AG04449 (cell line): ENCODE measurements at places on chromosomes 13 and 19.

GRCh38 chr13:31769575-31769974 is 30.2 kb downstream of the RXFP2 start:
- DNase-seq: no peak

DNA sequence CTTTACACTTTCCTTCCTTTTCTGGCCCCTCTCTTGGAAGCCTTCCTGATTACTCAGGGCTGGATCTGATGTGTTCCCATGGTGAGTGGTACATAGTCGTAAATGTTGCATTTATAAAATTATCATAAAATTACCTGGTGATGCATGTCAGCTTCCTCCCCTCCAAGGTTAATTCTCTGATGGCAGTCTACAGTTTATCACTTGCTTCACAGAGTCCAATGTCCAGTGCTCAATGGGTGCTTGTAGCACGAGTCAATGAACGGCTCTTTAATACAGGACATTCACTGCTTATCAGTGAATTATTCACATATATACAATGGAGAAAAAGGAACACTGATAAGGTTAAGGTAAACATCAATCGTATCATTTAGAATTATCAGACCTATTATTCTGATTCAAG is 27.0 kb upstream of the OXGR1 start:
- DNase-seq: no peak

DNA sequence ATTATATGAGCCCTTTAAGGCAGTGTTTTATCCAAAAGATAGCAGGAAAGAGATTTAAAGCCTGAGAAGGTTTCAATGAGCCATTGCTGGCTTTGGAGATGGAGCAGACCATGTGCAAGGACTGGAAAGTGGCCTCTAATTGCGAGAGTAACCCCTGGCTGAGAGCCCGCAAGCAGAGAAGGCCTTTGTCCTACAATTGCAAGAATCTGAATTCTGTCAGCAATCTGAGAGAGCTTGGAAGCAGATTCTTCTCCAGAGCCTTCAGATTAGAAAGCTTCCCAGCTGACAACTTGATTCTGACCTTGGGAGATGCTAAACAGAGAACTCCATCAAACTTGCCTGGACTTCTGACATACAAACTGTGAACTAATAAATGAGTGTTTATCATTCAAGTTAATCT is 528.7 kb upstream of the KLF12 start:
- DNase-seq: no peak

DNA sequence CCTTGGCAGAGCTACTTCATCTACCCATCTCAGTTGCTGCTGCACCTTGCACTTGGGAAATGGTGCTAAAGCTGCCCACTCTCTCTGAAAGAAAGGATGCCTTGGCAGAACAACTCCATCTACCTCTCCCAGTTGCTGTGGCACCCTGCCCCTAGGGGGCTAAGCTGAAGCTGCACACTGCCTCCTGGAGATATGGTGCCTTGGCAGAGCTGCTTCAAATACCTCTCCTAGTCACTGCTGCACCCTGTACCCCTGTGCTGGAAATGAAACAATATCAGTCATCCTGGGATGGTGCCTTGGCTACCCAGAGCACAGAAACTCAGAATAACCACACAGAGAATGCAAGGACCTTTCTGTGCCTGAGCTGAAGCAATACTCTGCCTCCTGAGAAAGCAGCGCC is 615.8 kb downstream of the DIAPH3 start:
- DNase-seq: no peak

- DNase-seq: no peak
These were observed 206.3 kb downstream of the RAP2A start for GRCh38 chr13:97640268-97640667.

DNA sequence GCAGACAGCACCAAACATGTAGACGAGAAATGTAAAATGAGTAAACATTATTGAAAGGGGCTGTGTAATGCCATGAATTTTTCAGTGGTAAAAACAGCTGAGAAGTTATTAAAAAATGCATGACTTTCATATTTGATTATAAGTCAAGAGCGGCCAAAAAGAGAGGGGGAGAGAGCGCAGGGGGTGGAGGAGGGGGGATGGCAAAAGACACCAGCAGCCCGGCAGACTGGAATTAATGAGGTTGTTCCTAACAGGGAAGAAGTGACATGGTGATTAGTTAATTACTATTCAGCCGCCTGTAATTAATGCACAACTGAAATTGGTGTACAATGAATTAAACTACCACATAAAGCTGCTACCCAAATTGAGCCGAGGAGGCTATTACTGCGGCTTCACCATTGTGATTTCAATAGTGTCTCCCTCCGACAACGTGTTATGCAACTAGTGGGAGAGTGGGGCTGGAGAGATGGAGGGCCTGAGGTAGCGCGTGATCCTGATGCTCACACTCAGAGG is 89.1 kb upstream of the VSTM2B start:
- DNase-seq: no peak

- no peak for DNase-seq
These were observed 22.2 kb downstream of the CCDC169 start for GRCh38 chr13:36275190-36276002.

GRCh38 chr13:77779552-77780272 is 82.2 kb downstream of the SLAIN1 start:
- peak; percentile 5 for DNase-seq

- DNase-seq: no peak
These were observed 5.0 kb downstream of the PRSS57 start for GRCh38 chr19:690203-690602.

DNA sequence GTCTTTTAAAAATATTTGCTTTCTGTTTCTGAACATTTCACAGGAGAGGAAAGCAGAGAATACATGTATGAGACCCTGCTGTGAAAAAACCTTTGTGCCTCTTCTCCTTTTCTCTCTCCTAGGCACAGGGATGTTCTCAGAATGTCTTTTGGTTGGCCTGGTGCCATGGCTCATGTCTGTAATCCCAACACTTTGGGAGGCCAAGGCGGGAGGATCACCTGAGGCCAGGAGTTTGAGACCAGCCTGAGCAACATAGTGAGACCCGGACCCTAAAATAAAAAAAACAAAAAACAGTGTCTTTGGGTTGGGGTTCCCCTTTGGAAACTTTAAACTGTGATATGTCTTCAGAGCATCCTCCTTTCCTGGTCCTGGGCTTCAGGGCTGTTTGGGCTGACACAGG is 1.5 kb downstream of the ZNF627 start:
- no peak for DNase-seq

DNA sequence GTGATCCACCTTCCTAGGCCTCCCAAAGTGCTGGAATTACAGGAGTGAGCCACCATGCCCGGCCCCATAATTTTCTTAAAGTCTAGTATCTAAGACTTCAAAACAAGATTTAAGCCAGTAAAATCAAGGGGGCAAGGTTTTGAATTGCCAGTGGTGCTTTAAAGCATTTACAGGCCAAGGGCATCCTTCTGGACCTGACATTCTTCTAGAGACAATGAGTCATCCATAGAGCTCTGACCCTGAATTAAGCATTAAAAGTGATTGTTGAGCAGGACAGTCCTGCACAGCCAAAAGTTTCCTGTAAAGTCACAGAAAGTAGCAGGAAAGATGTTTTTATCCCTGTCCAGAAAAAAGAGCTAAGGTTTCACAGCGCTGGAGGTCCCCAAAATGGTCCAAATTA is 50.9 kb upstream of the ATP12A start:
- no peak for DNase-seq

- DNase-seq: no peak
These were observed 214.0 kb downstream of the KLF5 start for GRCh38 chr13:73272831-73273230.

DNA sequence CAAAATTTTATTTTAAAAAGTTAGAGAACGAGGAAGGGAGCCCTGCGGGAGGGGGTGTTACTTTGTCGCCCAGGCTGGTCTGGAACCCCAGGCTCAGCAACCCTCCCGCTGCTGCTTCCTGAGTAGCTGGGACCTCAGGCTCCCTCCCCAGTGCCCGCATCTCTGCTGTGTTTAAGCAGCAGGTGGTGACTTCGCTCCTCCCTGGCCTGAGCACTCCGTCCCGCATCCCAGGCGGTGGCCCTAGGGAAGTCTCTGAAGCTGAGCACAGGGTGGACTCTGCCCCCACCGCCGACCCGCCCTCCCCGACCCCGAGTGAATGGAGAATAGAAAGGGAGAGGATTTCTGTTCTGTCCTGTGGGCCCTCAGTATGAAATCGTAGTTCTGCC is 30.5 kb downstream of the ZNF701 start:
- no peak for DNase-seq

GRCh38 chr19:12676384-12676792 is 5.3 kb downstream of the DHPS start:
- DNase-seq: no peak

GRCh38 chr13:50758796-50759195 is 84.7 kb downstream of the DLEU7 start:
- DNase-seq: no peak

DNA sequence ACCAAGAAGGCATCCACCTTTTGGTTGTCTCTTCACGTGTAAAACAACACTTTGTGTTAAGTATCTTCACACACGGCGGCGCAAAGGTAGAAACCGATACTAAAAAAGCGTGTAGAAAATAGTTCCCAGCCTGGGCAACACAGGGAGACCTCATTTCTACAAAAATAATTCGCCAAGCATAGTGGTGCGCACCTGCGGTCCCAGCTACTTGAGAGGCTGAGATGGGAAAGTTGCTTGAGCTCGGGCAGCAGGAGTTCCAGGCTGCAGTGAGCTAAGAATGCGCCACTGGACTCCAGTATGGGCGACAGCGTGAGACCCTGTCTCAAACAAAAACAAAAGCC is 573 bp upstream of the ERCC5 start:
- no peak for DNase-seq

GRCh38 chr19:16615808-16616207 is 12.2 kb downstream of the MED26 start:
- no peak for DNase-seq

- no peak for DNase-seq
These were observed 3.7 kb upstream of the CNN1 start for GRCh38 chr19:11534948-11535347.

DNA sequence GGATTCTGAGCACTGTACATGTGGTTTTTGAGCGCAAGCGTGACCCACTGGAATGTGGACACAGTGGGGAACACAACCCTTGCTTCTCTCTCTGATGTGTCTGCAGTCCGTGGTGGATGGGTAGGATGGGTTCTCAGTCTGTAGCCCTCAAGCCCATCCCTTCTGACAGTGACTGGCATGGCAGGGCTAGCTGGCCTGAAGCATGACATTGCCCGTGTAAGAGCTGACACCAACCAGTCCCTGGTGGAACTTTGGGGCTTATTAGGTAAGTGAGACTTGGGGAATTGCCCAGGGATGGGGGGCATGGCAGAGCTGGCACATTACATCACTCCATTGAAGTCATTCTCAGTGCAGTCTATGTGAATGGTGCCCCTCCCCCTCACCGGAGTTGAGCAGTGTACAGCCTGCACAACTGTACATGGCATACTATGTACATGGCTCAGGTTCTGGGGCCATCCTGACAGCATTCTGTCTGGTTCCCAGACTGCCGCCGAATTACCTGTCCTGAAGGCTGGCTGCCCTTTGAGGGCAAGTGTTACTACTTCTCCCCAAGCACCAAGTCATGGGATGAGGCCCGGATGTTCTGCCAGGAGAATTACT is 16.8 kb downstream of the CLEC17A start:
- DNase-seq: no peak

DNA sequence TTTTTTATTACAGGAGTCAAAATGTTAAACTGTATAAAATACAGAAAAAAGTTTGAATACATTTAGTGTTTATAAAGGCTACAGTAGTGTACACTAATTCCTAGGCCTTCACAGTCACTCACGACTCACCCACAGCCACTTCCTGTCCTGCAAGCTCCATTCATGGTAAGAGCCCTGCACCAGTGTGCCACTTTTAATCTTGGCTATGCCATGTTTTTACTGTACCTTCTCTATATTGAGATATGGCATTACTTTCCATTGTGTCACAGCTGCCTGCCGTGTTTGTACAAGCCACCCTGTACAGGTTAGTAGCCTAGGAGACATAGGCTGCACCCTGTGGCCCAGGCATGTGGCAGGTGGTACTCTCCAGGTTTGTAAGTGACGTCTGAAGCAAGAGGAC is 32.1 kb downstream of the C1QTNF9 start:
- no peak for DNase-seq

GRCh38 chr19:51366389-51367254 is 434 bp upstream of the ETFB start:
- DNase-seq: peak; percentile 82

DNA sequence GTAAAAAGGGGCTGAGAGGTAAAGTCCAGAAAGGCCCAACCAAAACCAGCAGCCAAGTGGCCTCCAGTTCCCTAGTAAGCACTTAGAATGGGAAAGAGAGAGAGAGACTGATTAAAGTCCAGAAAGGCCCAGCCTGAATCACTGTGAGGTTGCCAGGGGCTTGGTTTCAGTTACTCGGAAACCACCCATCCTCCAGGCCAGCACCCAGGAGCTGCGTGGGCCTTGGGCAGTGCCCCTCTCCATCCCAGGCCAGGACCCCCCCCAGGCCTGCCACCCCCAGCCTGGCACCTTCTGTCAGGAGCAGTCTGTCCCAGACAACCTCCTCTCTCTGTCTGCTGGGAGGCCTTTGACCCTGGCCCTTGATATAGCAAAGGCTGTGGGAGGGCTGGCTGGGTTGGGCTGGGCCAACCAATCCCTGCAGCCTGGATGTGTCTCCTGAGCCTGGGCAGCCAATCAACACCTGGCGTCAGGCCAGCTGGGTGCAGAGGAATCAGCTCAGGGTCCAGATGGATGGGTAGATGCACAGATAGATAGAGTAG is at the start of gene CYP4F2:
Gene CYP4F2 (minus strand): TSS at position 337 of the 539 bp plus-strand sequence. CDS start 463 bp downstream, outside the sequence.
- DNase-seq: no peak

DNA sequence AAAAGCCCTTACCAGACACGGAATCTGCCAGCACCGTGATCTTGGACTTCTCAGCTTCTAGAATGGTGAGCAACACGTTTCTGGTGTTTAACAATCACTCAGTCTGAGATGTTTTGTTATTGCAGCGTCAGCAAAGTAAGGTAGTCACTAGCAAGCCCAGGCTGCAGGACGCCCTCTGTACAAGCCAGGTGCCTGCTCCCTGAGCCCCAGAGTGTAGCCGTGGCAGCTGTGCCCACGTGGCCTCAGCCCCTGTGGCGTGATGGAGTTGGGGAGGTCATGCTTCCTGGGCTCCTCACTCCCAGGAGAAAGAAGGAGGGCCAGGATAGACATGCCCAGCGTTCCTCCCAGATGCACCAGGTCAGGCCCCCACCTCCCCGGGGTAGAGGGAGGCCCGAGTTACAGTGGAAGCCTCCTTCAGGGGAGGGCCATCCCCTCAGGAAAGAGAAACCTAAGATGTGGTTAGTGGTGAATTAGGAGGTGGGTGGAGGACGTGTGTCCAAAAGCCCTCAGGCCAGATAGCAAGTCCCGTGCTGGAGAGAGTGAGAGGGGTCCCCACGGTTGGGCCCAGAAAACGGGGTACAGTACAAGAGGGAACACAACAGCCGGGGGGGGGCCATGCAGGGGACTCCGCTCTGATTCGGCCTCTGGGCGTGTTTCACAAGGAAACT is 169.6 kb upstream of the SOX1 start:
- DNase-seq: no peak

- DNase-seq: no peak
These were observed 42.5 kb downstream of the CELF5 start for GRCh38 chr19:3266792-3267514.

GRCh38 chr13:19742643-19743042 is 40.1 kb downstream of the PSPC1 start:
- no peak for DNase-seq

GRCh38 chr19:48506138-48506733 is 5.4 kb downstream of the LMTK3 start:
- DNase-seq: no peak

- no peak for DNase-seq
These were observed 30.4 kb downstream of the KLF5 start for GRCh38 chr13:73089213-73089612.
